Midbrain (tissue), 1 donor: ENCODE measurements at places on chromosomes 16 and 17.

GRCh38 chr17:14307560-14308024, 6.7 kb downstream of the HS3ST3B1 start:
- DNase-seq, result no peak

DNA sequence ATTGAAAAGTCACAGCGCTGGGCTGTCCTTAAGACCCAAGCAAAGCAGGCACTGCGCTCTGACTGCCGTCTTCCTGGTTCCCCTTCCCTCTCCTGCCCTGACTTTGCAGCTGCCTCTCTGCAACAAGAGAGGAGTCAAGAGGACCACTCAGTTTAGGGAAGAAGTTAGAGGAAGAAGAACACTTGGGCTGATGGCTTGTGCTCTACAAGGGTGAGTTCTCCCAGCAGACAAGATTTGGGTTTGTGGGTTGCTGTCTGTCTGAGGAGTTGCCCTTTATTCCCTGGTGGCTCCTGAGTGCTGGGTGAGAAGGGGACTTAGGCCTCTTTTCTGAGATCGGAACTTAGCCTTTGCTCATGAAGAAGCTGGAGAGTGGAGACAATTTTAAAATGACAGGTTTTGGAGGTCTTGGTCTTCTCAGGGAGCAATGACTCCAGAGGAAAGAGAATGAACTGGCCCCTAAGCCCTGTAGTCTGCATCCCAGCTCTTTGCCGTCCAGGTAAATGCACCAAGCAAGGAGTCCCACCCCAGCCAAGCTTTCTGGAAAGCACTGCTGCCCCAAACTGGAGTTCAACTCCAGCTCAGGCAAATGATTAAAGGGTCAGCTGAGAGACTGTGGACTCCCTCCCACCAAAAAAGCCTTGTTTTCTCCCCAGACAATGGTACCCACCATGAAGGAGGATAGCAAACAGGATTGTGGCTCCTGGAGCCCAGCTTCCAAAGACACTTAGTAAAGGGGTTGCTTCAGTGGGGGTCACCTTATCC, 2.7 kb upstream of the HOXB9 start:
- DNase-seq, result no peak

DNA sequence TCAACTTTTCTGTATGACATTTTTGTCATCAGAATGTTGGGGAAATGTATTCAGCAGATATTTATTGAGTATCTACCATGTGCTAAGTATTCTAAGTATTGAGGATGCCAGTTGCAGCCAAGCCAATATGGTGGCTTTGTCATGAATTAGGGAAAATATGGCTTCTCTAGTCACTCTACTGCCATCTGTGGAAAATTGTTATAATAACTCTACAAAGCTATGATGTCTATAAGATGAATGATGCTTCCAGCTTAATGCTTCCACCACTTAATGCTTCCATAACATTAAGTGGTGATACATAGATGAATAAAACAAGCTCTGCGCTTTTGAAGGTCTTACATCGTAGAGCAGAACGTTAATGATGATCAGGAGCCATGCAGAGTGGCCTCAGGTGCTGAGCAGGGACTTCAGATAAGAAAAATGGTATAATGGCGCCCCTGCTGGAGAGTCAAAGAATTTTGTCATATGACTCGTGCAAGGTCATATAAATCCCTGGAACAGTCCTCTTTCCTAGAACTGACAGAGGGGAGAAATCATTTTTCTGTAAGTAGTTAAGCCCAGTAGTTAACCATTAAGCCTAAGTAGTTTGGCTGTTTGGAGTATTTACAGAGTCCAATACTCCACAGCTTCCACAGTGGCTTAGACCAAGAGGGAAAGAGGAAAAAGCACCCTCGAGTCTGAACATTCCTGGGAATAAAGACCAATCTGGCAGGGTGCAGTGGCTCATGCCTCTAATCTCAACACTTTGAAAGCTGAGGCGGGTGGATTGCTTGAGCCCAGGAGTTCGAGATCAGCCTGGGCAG, 2.7 kb upstream of the TMIGD1 start:
- no peak for DNase-seq

- DNase-seq, result peak; percentile 13
Observed at GRCh38 chr16:24499193-24499814, 40.1 kb upstream of the RBBP6 start.

GRCh38 chr16:86375851-86376250, 134.5 kb upstream of the FOXF1 start:
- DNase-seq, result no peak

GRCh38 chr16:48365025-48365600, 20.1 kb downstream of the SIAH1 start:
- no peak for DNase-seq

DNA sequence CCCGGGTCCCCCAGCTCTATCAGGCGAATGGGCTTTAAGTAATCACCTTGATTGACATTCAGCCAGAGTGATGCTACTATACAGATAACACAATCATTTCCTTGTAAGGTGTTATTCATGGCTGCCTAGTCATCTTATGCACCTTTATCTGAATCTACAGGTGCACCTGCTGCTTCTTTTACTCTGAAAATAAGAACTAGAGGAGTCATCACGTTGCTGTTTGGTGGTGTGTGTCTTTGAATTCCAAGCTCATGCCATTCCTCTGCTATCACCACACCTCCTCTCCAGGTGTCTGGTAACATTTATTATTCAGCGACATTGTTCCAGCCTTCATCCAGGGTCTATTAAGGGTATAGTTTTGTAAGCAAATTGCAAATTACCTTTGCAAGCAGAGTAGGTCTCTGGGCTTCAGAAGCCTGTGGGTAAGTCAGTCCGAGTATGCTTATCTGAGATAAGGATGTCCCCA, 51.9 kb downstream of the NOS2 start:
- DNase-seq, result no peak

- DNase-seq, result no peak
Observed at GRCh38 chr17:76688165-76688622, 22.6 kb downstream of the MXRA7 start.

DNA sequence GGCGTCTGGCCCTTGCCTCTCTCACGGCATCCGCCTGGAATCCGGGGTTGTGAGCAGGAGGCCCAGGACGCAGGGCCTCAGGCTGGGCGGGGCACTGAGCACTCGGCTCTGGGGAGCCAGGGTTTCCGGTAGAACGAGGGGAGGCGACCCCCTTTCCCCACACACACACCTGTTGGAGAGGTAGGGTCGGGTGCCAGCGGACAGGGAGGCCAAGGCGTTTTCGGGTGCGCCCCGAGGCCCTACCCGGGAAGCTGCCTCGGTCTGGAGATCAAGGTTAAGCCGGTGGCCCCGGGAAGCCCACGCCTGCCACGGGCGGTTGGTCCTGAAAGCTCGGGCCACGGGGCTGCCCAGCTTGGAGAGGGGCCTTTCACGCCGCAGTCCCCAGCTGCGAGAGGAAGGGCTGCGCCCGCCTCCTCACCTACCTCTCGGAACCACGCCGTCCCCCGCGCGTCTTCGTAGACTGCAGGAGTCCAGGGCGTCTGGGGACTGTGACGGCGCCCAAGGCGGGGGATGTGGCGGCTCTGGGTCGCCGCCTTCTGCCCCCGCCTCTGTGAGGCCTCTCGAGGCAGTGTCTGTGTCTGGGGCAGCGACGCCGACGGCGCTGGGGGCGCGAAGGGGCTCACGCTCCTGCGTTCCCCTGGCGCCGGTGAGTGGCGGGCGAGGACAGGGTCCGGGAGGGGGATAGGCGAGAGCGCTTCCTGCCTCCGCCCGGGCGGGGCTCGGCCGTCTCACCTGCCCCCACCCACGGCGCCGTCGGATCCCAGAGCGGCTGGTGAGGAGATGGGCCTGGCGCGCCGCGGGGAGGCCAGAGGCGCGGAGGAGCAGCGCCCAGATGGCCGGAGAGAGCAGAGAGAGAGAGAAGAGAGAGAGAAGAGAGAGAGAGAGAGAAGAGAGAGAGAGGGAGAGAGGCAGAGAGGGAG, 20.3 kb upstream of the HOXB9 start:
- DNase-seq, result no peak

- peak; percentile 6 for DNase-seq
Observed at GRCh38 chr16:62077998-62078397, 41.8 kb upstream of the CDH8 start.

DNA sequence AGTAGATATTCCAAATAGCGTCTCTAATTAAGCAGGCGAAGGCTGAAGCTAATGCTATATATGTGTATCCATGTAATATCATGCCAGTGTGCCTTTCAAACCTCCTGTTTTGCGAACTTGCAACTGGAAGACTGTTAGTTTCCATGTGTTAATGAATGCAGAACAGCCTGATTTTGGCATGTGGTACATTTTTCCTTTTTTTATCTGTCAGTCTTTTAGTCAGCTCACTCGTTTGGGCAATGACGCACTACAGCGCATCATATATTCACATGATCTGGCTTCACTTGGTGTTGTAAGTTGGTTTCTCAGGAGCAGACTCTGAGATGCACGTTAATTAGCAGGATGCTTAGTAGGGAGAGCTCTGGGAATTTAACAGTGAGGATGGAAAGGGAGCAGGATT, 210.4 kb upstream of the CA10 start:
- no peak for DNase-seq

DNA sequence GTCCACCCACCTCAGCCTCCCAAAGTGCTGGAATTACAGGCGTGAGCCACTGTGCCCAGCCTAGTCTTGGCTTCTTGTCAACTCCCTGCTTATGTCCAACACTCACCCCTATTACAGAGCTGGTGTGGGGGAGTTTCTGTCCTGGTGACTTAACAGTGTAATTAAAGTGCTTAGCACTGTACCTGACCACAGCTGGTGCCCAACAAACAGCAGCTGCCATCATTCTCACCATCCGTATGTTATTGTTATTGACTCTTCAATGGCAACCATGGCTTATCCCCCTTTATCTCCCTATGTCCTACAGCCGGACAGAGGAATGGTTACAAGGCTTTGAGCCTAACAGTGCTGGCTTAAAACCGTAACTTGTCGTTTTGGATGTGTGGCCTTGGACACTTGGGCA, 17.0 kb upstream of the BRCA1 start:
- no peak for DNase-seq

- DNase-seq, result no peak
Observed at GRCh38 chr17:10726196-10726595, 3.6 kb downstream of the TMEM220 start.

GRCh38 chr16:79914961-79915720, 314.6 kb upstream of the MAF start:
- DNase-seq, result no peak

GRCh38 chr17:51322390-51323029, 62.2 kb downstream of the UTP18 start:
- peak; percentile 58 for DNase-seq

DNA sequence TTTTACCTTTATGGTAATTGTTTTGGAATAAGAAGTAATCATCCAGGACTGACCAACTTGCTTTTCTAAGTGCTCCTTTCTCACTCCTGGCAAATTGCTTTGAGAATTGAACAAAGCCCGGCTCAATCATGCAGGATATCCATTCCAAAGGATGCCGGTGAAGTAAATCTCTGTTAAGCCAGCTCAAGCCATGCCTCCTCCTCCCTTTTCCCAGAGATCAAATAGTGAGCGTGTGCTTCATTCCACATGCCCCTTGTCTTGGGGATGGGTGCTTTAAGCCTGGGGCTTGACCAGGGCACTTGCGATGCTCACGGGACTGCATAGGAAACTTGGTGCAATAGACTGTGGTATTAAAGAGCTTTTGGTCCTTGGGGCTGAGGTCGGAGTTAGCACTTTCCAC, 90.7 kb downstream of the UTP18 start:
- no peak for DNase-seq

DNA sequence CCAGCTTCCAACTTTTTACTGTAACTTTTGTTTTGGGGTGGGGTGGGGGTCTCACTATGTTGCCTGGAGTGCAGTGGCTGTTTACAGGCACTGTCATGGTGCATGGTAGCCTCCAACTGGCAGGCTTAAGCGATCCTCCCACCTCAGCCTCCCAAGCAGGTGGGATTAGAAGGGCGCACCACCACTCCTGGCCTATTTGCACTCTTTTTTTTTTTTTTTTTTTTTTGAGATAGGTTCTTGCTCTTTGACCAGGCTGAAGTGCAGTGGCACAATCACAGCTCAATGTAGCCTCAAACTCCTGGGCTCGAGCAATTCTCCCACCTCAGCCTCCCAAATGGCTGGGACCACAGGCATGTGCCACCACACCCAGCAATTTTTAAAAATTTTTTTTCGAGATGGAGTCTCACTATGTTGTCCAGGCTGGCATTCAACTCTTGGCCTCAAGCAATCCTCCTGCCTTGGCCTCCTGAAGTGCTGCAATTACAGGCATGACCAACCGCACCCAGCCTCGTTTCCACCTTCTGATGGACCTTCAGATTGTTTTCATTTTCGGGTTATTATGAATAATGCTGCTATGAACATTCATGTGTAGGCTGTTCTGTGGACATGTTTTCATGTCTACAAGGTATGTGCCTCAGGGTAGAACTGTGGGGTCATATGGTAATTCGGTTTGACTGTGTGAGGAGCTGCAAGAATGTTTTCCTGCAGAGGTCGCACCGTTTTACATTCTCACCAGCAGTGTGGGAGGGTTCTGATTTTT, 10.9 kb downstream of the TRAP1 start:
- DNase-seq, result no peak

DNA sequence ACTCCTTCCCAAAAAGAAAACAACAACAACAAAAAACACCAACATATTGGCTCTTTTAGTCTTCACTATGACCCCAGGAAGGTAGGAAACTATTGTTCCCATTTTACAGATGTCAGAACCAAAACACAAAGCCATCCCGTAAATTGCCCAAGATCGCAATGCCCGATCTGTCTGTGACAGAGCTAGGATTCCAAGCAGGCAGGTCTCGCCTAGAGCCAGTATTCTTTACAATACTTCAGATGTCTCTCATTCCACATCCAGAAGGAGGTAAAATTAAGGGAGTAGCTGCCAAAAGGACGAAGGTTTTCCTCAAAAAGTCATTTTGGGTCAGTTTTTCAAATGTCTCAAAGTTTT, 21.7 kb downstream of the GRB2 start:
- no peak for DNase-seq

GRCh38 chr16:58843675-58844074, 109.6 kb upstream of the GOT2 start:
- peak; percentile 21 for DNase-seq

- no peak for DNase-seq
Observed at GRCh38 chr16:12449795-12450194, 353.9 kb downstream of the CPPED1 start.

- DNase-seq, result no peak
Observed at GRCh38 chr16:14955546-14956231, 18.4 kb downstream of the NPIPA1 start.

GRCh38 chr16:68834550-68834949, 8.8 kb upstream of the TANGO6 start:
- DNase-seq, result no peak

- DNase-seq, result no peak
Observed at GRCh38 chr17:12041312-12041711, 20.6 kb downstream of the MAP2K4 start.

DNA sequence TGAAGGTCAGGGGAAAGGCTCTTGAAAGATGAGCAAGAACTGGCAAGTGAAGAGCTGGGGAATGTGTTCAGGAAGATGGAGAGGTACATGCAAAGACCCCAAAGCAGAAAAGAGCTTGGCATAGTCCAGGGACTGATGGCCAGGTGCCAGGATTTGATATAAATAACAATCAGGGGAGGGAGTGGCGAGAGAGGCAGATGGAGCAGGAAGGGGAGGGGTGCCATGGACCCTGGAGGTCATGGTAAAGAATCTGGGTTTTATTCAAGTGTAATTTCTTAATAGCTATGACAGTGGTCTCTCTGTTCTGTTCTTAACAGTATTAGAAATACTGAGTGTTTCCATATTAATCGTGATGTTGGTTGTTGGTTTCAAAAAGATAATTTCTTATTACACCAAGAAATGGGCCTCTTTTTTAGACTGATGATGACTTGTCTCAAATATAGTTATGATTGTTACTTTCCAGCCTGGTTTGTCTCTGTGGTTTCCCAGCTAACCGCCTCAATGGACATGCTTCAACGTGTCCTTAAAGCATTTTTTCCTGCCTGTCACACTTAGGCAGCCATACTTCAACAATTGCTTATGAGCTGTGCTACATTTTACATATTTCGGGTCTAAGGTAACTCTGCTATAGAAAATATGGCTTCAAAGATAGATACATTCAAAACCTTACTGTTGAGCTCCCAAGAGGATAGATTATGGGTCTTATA, 49.4 kb downstream of the MYH10 start:
- DNase-seq, result no peak
